ENCODE measurements at places on chromosomes 12 and 14.

DNA sequence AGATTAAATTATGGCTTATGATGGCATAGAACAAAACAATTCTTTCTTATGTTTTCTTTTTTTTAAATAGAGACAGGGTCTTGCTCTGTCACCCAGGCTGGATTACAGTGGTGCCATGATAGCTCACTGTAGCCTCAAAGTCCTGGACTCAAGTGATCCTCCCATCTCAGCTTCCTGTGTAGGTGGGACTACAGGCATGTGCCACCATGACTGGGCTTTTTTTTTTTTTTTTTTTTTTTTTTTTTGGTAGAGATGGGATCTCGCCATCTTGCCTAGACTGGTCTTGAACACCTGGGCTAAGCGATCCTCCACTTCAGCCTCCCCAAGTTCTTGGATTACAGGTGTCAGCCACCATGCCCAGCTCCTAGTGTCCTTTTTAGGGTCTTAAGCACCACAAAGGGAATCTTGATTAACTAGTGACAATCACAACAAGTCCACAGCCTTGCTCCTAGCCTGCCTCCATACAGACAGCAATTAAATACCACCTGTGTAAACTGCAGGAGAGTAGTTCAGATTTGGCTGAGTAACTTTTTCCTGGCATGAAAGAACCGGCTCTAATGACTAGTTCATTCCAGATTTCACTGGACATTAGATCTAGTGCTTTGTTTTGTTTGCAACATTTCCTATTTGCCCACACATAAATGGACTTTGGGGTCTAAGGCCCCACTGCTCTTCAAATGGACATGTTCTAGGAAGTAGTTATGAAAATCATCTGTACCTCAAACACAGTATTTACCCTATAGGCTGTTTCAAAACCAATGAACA is 61.6 kb downstream of the SH2B3 start:
- DNase-seq, result no peak

DNA sequence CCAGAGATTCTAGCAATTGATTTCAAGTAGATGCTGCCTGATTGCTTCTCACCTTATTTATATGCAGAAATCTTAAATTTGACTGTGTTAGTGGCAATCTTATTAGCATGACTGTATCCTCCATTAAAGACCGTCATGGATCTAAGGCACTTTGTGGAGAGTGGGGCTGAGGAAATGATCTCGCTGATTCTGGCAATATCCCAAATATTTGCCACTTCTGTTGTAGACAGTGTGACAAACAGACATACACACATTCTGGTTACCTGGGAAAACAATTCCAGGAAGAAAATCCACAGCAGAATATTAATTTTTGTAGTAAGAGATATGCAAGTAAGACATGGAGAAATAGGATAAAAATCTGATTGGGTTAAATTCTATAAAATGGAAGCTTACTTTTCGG is 269.0 kb upstream of the G2E3 start:
- no peak for DNase-seq

DNA sequence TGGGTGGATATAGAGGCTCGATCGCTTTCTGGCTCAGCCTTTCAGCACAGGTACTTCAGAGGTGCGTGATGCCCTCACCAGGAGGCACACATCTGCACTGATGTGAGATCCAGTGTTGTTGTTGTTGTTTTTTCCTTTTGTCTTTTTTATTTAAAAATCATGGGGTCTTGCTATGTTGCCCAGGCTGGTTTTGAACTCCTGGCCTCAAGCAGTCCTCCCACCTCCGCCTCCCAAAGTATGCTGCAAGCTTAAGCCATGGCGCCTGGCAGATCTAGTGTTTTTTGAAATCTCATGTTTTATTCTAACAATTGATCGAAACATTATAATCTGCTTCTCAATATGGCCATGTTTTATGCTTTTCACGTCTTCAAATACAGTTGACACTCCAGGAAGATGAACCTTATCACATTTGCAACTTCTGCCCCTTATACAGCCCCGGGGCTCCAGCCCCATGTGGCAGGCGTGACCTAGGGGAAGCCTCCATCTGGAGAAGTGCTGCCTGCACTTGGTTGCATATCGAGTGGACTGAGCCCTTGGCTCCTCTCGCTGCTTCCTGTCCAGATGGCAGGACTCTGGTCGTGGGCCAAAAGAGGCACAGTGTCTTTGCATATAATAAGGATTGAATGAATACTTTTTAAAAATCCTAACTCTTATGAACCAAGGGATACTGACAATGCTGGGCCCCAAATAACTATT is 71.7 kb downstream of the TRAF3 start:
- DNase-seq, result no peak

DNA sequence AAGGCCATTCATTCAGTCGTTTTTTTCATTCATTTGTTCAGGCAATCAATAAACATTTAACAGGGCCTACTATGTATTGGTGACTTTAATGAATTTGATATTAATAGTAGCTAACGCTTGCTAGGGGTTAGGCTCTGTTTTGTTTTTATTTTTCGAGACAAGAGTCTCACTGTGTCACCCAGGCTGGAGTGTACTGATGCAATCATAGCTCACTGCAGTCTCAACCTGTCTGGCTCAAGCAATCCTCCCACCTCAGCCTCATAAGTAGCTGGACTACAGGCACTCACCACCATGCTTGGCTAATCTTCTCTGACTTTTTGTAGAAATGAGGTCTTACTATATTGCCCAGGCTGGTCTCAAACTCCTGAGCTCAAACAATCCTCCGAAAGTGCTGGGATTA is 25.6 kb upstream of the MED13L start:
- no peak for DNase-seq

- DNase-seq, result no peak
These were observed 23.6 kb downstream of the MMAB start for GRCh38 chr12:109549613-109550270.

DNA sequence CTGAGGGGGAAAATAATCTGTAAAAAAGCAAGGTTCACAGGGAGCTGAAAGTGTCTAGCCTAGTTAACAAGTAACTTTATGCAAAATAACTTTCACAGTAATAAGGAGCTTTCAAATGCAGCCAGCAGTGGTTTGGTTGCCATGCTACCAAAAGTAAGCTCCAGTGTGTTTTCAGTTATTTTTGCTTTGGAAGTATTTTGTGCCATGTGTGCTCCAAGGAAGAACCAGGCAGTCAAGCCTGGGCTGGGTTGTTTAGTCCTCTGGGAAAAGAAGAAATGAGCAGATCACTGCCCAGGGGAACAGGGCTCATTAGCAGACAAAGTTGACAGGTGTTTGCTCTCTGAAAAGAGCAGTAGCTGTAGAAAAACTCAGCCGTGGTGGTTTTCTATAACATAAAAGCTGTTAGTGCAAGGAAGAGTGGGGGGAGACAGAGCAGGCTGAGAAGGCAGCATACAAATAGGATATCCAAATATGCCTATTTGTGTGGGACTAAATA is 92.8 kb upstream of the TMTC2 start:
- peak; percentile 34 for DNase-seq

DNA sequence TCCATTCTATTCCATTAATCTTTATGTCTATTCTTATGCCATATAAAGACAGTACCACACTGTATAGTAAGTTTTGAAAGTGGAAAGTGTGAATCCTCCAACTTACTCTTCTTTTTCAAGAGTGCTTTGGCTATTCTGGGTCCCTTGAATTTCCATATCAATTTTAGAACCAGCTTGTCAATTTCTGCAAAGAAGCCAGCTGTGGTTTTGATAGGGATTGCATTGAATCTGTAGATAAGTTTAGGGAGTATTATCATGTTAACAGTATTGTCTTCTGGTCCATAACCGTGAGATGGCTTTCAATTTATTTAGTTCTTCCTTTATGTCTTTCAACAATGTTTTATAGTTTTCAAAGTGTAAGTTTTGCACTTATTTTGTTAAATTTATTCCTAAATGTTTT is 34.2 kb upstream of the GCH1 start:
- no peak for DNase-seq

- DNase-seq, result peak; percentile 69
These were observed 32.4 kb upstream of the HELB start for GRCh38 chr12:66269757-66270383.

DNA sequence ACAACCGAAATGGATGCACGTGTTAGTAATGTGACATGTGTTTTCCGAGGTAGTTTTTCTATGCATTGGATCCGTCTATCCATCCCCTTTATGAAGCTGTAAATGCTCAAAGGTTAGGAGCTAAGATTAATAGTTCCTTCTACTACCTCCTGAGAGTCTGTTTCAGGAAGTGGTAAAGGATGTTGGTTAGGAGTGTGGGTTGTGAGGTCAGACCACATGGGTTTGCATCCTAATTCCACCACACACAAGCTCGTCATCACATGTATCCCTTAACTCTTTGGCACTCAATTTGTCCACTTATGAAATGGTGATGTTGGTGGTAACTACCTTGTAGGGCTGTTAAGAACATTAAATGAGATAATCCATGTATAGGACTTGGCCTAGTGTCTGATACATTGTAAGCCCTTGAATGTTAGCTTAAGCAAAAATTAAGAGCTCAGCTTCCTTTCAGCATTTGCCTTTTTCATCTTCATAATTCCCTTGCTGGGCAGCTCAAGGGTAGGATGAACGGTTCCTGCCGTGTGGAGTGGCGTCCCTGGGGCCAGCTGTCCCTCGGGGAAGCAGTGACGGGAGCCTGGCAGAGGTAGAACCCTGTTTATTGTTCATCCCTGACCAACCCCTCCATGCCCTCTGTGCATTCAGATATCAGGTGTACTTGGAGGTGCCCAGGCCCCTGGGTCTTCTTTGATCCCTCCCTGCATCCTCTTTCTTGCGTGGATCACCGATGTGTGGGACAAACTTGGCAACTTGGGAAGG is 52.3 kb downstream of the TSPAN9 start:
- peak; percentile 69 for DNase-seq

- no peak for DNase-seq
These were observed 6.6 kb downstream of the RAP1B start for GRCh38 chr12:68617160-68617926.

DNA sequence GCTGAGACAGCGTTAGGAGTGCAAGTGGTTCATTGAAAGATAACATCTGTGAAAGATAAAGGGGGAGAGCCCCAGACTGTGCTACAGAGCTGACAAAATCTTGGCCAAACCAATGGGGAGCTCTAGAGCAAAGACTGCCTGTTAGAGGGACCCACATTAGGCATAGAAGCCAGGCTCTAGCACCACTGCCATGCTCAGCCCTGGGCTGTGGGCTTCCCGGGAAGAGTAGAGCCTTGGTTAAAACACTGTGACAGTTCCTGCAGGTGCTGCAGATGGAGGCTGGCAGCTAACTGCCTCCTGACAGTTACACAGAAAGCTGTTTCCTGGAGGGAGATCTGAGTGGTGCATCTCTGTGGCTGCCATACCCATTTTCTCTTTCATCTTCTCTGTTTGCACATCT is 23.0 kb downstream of the TSHR start:
- no peak for DNase-seq

DNA sequence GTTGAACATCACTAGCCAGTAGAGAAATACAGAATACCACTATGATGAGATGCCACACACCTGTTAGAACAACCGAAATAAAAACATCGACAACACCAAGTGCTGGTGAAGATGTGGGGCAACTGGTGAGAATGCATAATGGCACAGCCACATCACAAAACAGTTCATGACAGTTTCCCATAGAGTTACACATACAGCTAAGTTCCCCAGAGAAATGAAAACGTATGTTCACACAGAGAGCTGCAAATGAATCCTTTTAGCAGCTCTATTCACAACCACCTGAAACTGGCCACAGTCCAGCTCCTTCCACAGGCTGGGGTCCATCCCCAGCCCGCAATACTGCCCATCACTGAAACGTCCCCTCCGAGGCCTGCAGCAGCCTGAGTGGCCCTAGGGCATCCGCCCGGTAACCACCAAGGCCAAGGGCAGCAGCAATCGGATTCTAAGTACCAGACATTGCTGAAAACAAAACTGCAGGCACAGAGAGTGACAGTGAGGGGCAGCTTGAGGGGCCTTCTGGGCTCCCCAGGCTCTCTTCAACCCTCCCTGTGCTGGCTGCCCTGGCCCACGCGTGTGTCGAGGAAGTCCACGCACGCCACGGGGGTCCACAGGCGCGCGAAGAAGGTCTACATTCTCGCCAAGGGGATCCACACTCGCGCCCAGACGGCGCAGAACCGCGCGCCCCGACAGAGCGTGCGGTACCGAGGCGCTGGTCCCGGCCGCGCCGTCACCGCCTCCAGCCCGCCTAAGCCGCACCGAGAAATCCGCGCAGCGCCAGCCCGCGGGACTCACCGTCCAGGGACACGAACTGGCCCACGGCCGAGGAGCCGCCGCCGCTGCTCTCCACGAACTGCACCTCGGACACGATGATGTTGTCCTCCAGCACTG is 903 bp downstream of the BRF1 start:
- no peak for DNase-seq
